ENCODE measurements at places on chromosomes 13 and 19.

GRCh38 chr13:77056382-77056781 lies 29.4 kb upstream of the FBXL3 start:
- DNase-seq = no peak

DNA sequence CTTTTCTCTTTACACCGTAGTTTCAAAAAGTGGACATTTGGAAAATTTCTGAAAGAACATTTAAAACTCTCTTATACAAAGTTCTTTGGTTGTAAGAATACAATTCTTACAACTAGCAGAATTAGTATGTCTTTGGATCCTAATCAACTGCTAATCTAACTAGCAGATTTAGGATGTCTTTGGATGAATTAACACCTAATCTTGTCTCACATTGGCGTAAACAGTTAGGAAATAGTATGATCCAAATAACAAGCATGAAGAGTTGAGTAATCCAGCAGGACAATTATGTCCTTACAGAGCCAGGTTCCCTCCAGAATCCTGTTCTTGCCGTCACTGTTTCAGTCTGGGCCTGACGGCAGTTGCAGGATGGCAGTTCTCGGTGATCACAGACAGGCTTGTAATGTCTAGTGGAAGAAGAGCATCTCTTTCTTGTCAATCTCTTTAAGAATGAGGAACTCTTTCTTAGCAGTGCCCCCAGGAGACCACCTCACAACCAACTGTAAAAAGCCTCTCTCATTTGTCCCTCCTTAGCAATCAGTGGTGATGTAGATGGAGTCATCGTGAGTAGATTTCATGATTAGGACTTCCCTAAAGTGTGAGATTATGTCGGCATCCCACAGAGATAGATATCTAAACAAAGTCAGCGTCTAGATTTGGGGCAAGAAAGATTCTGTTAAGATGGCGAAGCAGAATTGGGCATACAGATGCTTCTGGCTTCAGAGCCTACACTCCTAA lies 5.7 kb upstream of the TNFSF13B start:
- DNase-seq = no peak

DNA sequence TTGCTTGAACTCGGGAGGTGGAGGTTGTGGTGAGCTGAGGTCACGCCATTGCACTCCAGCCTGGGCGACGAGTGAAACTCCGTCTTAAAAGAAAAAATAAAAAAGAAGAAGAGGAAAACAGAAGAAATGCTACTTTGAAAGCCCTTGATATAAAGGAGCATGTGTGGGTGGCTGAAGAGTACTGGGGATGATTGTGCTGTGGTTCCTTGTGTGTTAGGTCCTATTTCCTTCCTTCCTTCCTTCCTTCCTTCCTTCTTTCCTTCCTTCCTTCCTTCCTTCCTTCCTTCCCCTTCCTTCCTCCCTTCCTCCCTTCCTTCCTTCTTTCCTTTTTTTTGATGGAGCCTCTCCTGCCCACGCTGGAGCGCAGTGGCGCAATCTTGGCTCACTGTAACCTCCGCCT lies 14.3 kb downstream of the WDR88 start:
- no peak for DNase-seq

- no peak for DNase-seq
These were observed 704.3 kb downstream of the UQCRFS1 start for GRCh38 chr19:28508666-28509065.

GRCh38 chr13:102974317-102975087 lies 91.7 kb downstream of the SLC10A2 start:
- no peak for DNase-seq

DNA sequence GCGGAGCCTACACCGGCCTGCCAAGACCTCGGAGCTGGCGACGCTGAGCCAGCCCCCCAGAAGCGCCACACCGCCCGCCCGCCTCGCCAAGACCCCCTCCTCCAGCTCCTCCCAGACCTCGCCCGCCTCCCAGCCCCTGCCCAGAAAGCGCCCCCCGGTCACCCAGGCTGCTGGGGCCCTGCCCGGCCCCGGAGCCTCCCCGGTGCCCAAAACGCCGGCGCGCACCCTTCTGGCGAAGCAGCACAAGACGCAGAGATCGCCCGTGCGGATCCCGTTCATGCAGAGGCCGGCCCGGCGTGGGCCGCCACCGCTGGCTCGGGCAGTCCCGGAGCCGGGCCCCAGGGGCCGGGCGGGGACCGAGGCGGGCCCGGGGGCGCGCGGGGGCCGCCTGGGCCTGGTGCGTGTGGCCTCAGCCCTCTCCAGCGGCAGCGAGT lies 10.2 kb downstream of the C19orf25 start:
- no peak for DNase-seq
